Stimulated activated memory B cell treated with anti-CD40 and anti-IgM and Interleukin-4, amounts not matched to agents 10 μg/mL and 1 μg/mL and 100 μg/mL, for 72 hours (primary cell): ENCODE measurements at places on chromosomes 4 and X.

GRCh38 chrX:31178769-31179125 lies 106.9 kb upstream of the FTHL17 start:
- no peaks in the 10 kb centered on the region for H3K27me3 ChIP-seq
- H3K36me3 ChIP-seq = peaks cover 26% of the 10 kb centered on the region
- no peak overlapping the region for H3K27ac ChIP-seq
- ATAC-seq = no peak
- no peaks in the 10 kb centered on the region for H3K4me1 ChIP-seq

GRCh38 chr4:151573945-151574344 lies 165.0 kb downstream of the FHIP1A start:
- no peaks in the 10 kb centered on the region for H3K36me3 ChIP-seq
- no peaks in the 10 kb centered on the region for H3K4me1 ChIP-seq
- ATAC-seq = no peak
- H3K4me3 ChIP-seq = no peak overlapping the region
- H3K27me3 ChIP-seq = peaks cover 2% of the 10 kb centered on the region
- no peak overlapping the region for H3K27ac ChIP-seq

- ATAC-seq = no peak
- H3K27me3 ChIP-seq = no peaks in the 10 kb centered on the region
- no peaks in the 10 kb centered on the region for H3K4me1 ChIP-seq
Measured at GRCh38 chr4:27701606-27702005, 841.0 kb downstream of the STIM2 start.

DNA sequence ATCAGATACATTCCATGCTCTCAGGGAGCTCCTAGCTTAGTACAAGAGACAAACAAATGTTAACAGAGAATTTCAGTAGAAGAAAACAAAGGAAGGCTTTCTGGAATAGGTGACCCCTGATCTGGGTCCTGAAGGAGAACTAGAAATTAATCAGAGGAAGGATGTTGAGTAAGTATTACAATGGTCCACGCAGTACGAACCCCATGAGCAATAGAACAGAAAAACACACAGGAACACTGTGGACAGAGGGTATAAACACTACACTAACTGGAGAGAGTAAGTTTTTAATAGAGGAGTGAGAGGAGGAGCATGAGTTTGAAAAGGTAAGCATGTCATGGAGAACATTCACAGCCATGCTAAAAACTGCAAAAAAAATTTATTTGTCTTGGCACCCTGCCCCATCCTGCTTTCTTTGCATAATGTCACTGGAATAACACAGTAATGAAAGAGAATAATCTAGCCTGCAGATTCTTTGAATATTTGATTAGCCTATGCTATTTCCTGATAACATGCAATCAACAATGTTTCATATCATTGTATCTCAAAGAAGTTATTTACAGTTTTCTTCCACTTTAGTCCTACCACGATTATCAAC lies 140.3 kb upstream of the ZXDB start:
- H3K27ac ChIP-seq = no peak overlapping the region
- no peak for ATAC-seq
- peaks cover 4% of the 10 kb centered on the region for H3K4me1 ChIP-seq

DNA sequence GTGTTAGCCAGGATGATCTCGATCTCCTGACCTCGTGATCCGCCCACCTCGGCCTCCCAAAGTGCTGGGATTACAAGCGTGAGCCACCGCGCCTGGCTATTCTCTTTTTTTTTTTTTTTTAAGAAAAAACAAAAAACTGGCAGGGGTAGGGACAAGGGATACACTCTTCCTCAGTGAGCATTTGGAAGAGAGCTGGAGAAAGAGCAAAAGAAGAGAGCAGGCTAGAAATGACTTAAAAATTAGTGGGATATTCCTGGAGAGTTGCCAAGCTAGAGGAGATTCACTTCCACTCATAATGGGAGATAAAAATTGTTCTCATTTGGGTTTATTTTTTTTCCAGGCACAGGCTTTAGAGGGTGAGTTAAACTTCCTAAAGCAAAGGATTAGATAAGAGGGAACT lies 140.0 kb upstream of the SCML1 start:
- no peak overlapping the region for H3K27ac ChIP-seq
- H3K4me1 ChIP-seq = no peaks in the 10 kb centered on the region
- peaks cover 11% of the 10 kb centered on the region for H3K27me3 ChIP-seq
- no peaks in the 10 kb centered on the region for H3K36me3 ChIP-seq

DNA sequence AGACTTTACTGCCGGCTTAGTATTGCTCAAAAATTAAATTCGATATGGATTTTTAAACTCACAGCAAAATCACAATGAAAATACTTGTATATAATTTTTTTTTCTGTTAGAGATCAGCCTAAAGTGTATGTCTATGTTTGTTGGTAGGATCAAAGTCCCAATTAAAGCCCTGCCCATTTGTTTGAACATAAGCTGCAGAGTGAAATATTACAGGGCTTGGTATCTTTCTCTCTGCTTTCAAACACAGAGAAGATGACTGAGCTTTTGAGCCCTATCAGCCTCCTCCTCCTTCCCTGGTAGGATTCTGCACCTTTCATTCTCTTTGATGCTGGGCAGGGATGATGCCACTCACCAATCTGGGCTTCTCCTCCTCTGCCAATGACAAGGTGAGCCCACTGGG lies 345.4 kb downstream of the PPP1R2C start:
- H3K36me3 ChIP-seq = peaks cover 5% of the 10 kb centered on the region
- H3K4me1 ChIP-seq = no peaks in the 10 kb centered on the region
- ATAC-seq = no peak
- H3K4me3 ChIP-seq = no peak overlapping the region
- no peak overlapping the region for H3K27ac ChIP-seq
- H3K27me3 ChIP-seq = peaks cover 8% of the 10 kb centered on the region

DNA sequence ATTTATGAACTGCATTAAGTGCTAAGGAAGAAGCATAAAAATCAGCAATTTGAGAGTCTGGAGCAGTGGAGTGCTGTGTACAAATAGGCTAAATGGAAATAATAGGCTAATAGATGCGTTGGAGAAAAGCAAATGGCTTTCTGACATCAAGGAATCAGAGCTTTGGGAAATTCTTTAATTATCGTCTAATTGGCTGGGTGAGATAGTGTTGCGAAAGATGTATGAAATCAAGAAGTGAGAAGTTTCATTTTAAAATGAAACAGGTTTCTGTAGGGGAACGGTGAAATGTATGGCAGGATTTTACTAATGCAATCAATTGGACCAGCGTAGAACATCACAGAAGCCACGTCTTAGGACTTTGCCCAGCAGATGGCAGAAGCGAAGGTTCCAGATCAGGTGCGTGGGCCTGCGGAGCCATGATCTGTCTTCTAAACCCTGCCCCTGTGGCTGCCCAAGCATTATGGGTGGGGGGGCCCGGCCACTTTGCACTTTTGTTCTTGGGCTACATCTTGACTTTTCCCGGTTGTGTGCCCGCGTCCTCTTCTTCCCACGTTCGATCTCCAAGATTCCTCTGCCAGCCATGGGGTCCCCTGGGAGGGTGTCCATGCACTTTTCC lies 118.5 kb upstream of the SHISA3 start:
- peaks cover 23% of the 10 kb centered on the region for H3K4me1 ChIP-seq
- no peak overlapping the region for H3K4me3 ChIP-seq
- no peak for ATAC-seq
- H3K27ac ChIP-seq = no peak overlapping the region
- H3K36me3 ChIP-seq = no peaks in the 10 kb centered on the region

DNA sequence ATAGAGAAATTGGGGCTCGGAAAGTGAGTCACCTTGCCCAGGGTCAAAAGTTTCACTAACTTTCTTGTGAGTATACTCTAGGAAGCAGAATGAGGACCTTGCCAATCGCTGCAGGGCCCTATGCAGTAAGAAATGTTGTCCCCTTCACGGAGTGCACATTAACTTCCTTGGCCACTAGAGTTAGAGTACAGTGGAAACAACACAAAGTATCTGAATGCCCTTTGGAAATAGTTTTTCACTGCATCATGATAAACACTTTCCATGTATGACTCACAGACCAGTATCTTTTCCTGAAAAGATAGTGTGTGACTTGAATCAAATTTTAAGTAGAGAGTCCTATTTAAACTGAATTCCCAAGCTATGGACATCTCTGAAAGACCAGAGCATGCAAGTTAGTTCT lies 45.5 kb upstream of the STK26 start:
- no peak for ATAC-seq
- H3K27me3 ChIP-seq = no peaks in the 10 kb centered on the region
- H3K27ac ChIP-seq = no peak overlapping the region
- H3K36me3 ChIP-seq = no peaks in the 10 kb centered on the region

GRCh38 chr4:62256479-62256878 lies 1056.4 kb downstream of the ADGRL3 start:
- no peaks in the 10 kb centered on the region for H3K4me1 ChIP-seq
- no peaks in the 10 kb centered on the region for H3K36me3 ChIP-seq
- H3K27me3 ChIP-seq = no peaks in the 10 kb centered on the region
- H3K27ac ChIP-seq = no peak overlapping the region
- ATAC-seq = no peak
- H3K4me3 ChIP-seq = no peak overlapping the region

- no peak overlapping the region for H3K27ac ChIP-seq
- no peaks in the 10 kb centered on the region for H3K27me3 ChIP-seq
- no peak overlapping the region for H3K4me3 ChIP-seq
- H3K36me3 ChIP-seq = no peaks in the 10 kb centered on the region
- no peaks in the 10 kb centered on the region for H3K4me1 ChIP-seq
- no peak for ATAC-seq
Measured at GRCh38 chr4:106659371-106659770, 290.8 kb upstream of the GIMD1 start.

GRCh38 chr4:3756343-3757059 lies 9.7 kb upstream of the ADRA2C start:
- no peak overlapping the region for H3K4me3 ChIP-seq
- H3K27ac ChIP-seq = no peak overlapping the region
- no peaks in the 10 kb centered on the region for H3K36me3 ChIP-seq
- H3K4me1 ChIP-seq = no peaks in the 10 kb centered on the region

DNA sequence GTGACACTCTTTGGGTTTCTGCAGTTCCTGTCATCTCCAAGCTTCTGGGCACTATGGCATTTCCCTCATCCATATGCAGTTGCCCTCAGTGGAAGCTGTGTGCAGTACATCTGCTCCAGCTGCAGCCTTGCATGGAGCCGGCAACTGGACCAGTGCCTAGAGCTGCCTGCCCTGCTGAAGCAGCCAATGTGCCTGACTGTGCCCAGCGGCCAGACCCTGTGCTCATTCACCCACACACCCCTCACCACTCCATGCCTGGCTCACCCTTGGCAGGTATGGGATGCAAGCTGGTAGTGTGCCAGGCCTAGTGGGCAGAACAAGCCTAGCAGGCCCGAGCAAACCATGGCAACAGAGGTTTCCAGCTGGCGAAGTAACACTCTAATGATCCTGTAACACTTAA lies 370.8 kb downstream of the FSTL5 start:
- no peak overlapping the region for H3K4me3 ChIP-seq
- no peak overlapping the region for H3K27ac ChIP-seq
- no peaks in the 10 kb centered on the region for H3K36me3 ChIP-seq
- H3K4me1 ChIP-seq = no peaks in the 10 kb centered on the region

GRCh38 chr4:3254302-3255131 lies 5.6 kb downstream of the MSANTD1 start:
- H3K27me3 ChIP-seq = no peaks in the 10 kb centered on the region
- H3K36me3 ChIP-seq = peaks cover 31% of the 10 kb centered on the region
- H3K4me1 ChIP-seq = peaks cover 24% of the 10 kb centered on the region
- H3K4me3 ChIP-seq = no peak overlapping the region
- H3K27ac ChIP-seq = no peak overlapping the region

GRCh38 chr4:160872491-160872890 lies 1291.3 kb downstream of the FSTL5 start:
- no peaks in the 10 kb centered on the region for H3K4me1 ChIP-seq
- no peaks in the 10 kb centered on the region for H3K27me3 ChIP-seq
- H3K36me3 ChIP-seq = no peaks in the 10 kb centered on the region
- ATAC-seq = no peak
- H3K4me3 ChIP-seq = no peak overlapping the region

DNA sequence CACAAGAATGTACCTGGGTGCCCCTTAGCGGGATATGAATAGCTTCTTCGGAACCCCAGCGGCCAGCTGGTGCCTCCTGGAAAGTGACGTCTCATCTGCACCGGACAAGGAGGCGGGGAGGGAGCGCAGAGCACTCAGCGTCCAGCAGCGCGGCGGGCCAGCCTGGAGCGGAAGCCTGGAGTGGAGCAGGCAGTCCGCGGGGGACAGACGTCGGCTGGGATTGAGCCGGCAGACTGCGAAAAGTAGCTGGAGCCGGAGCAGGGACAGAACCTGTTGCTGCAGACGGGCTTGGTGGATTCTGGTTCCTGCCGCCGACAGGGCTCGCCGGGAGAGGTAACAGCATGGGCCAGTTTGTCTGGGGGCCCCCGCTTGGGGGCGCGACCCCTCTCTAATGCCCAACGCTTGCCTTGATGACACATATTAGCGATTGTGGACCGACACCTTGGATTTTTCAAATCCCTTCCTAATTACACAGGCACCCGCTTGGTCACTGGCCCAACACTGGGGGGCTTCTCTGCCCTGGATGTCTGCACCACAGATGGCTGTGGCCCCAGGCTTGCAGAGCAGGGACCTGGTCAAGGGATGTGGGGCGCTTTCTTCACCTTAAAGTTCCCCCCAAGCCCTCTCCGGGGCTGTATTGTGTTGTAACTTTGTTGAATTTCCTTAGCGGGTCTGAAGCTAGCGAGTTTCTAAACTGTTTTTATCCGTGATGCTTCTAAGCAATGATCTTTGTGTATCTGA lies at the start of gene NPFFR2:
Gene NPFFR2, plus strand, starts transcription at position 133 of the 741 bp plus-strand sequence. CDS start 96,592 bp downstream, outside the sequence.
- peaks cover 20% of the 10 kb centered on the region for H3K27me3 ChIP-seq
- no peak within 1 kb of the TSS for H3K4me3 ChIP-seq
- H3K4me1 ChIP-seq = no peaks in the 10 kb centered on the region

DNA sequence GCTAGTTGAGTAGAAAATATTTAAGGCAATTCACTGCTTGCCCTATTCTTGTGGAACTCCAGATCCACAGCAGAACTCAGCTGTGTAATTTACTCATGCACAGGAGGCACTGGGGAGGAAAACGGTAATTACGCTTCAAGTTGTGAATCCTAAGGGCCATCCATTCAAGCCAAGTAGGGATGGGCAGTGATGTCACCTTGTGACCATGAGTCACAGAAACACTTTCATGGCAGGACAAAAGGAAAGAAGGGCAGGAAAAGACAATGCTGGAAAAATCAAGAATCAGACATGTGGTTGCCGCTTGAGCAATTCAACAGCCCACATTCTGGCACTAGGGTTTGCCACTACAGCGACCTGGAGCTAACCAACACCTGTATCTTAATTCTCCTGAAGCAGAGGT lies 1.4 kb downstream of the PAQR3 start:
- H3K27ac ChIP-seq = no peak overlapping the region
- no peak for ATAC-seq
- H3K27me3 ChIP-seq = no peaks in the 10 kb centered on the region
- H3K36me3 ChIP-seq = peaks cover 13% of the 10 kb centered on the region
- no peak overlapping the region for H3K4me3 ChIP-seq

- H3K4me1 ChIP-seq = no peaks in the 10 kb centered on the region
- H3K4me3 ChIP-seq = no peak overlapping the region
- no peak overlapping the region for H3K27ac ChIP-seq
- peaks cover 11% of the 10 kb centered on the region for H3K36me3 ChIP-seq
- no peaks in the 10 kb centered on the region for H3K27me3 ChIP-seq
- ATAC-seq = no peak
Measured at GRCh38 chr4:52588771-52589591, 70.1 kb downstream of the USP46 start.

DNA sequence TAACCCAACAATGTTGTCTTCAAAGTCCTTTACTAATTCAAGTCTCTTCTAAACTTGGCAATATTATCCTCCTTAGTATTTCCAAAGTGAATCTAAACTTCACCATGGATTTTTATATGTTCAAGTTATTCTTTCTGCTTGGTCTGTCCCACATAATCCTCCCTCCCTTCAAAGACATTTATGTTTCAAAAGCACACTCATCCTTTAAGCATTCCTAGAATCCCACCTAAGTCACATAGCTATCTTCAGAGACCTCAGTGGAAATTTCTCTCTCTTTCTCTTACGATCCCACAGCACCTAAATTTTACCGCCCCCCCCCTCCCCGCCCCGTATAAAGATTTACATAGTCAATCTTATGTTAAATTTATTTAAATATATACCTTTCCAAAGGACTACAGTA lies 314.9 kb upstream of the GRIA3 start:
- ATAC-seq = no peak
- H3K27me3 ChIP-seq = no peaks in the 10 kb centered on the region
- H3K4me1 ChIP-seq = no peaks in the 10 kb centered on the region
- H3K27ac ChIP-seq = no peak overlapping the region
